Right ventricle myocardium inferior (tissue), 1 donor: ENCODE measurements at places on chromosomes 13 and 19.

GRCh38 chr19:31591258-31591657 is 242.0 kb upstream of the TSHZ3 start:
- DNase-seq: no peak

DNA sequence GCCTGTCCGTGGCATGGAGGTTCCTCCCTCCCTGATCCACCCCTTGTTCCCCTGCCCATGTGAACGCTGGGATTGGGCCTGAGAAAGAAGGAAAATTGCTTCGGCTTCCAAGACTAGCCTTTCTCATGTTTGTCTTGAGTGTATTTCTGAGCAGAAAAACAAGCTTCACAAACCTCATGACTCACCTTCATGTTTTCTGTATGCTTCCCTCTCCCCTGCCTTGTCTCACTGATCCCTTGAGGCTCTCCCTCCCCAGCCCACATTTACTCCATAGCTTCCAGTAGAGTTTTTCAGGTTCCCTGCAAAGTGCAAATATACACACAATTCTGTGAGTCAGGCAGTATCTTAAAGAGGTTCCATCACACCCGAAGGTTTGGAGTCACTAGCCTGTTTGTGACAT is 572.4 kb downstream of the UQCRFS1 start:
- no peak for DNase-seq

DNA sequence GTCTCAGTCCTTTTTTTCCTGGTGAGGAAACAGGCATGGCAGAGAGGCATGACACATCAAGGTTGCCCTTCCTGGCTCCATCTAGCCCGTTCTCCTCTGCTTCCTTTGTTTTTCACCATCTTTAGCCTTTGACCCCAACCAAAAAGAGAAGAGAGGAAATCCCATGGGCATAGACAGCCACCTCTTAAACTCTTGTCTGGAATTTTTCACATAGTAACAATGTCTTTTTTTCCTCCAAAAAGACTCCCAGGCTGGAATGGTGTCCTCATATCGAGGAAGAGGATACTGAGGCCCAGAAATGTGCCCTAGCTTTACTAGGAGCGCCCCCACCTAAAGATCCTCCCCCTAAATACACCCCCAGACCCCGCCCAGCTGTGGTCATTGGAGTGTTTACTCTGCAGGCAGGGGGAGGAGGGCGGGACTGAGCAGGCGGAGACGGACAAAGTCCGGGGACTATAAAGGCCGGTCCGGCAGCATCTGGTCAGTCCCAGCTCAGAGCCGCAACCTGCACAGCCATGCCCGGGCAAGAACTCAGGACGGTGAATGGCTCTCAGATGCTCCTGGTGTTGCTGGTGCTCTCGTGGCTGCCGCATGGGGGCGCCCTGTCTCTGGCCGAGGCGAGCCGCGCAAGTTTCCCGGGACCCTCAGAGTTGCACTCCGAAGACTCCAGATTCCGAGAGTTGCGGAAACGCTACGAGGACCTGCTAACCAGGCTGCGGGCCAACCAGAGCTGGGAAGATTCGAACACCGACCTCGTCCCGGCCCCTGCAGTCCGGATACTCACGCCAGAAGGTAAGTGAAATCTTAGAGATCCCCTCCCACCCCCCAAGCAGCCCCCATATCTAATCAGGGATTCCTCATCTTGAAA is at the start of gene GDF15:
Gene GDF15 (plus strand): TSS at position 484 of the 868 bp plus-strand sequence. CDS start 32 bp downstream, at position 516.
- peak; percentile 78 for DNase-seq

DNA sequence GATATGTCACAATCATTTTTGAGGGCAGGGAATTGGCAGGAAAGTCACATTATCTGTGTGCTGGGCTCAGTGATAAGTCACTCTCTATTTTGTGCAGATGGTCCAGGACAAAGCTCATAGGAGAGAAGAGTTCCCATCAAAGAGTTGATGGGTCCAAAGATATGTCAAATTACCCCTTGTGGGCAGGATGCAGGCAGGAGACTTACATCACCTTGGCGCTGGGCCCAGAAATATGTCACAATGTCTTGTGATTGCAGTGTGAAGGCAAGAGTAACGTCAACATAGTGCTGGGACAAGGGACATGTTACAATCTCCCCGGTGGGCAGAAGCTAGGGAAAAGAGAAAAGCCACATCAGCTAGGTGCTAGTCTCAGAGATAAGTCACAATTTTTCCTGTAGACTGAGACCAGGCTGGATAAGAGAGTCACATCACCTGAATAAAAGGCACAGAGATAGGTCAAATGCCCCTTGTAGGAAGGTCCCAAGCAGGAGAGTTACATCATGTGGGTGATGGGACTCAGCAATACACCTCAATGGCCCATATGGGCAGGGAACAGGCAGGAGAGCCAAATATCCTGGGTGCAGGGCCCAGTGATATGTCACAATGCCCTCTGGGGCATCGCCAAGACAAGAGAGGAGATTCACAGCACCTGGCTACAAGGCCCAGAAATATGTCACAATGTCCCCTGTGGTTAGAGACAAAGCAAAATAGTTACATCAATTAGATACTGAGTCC is 47.9 kb downstream of the ZNF99 start:
- no peak for DNase-seq

DNA sequence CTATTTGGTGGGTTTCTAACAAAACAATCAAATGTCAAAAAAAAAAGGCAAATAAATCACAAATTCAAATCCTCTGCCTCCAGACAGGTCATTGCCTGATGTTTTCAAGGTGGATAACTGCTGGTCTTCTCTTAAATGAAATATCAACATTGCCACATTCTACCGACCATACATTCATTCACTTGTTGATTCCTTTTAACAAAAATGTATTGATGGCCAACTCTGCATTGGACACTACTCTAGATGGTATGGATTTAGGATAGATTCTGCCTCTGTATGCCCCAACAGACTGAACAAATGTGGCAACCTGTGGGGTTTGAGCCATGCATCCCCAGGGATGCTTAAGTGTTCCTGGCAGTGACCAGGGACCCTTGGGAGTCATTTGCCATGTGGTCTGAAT is 87.6 kb upstream of the STK24 start:
- no peak for DNase-seq

- no peak for DNase-seq
Observed at GRCh38 chr13:45162821-45163220, 38.0 kb downstream of the KCTD4 start.

DNA sequence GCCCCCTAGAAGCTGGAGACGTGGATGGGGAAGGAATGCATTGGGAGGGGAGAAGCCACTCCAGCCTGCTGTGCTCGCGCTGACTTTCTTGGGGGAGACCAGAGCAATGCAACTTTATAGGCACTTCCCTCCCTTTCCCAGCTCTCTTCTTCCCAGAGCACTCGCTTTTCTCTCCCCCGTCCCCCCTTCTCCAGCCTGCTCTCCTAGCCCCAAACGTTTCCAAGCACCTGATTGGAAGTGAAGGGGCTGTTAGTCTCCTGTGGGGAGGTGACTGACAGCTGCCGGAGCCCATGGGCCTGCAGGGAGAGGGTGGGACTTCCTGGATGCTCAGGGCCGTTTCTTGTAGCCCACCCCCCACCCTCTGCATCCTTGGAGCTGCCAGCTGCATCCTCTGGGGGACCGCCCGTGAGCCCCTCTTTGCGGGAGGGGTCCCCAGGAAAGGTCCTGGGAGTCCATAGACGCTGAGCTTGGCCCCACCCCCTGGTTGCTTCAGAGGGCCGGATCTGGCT is 2.5 kb downstream of the HDGFL2 start:
- DNase-seq: no peak

DNA sequence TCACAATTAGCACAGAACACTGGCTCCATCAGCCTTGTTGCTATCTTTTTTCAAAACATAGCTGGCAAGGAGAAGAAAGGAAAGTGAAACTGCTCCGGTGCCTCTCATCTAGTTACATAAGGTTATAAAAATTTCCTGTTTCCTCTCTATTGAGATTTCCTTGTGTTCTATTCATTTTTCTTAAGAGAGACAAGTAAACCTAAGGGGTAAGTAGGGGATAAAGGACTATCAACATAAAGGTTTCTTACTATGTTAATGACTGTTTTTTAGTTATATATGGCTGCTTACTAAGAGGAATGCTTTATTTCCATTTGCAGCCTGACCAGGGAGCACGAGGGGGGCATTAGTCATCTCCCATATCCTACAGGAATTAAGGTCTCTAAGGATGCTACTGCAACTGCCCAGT is 73.2 kb upstream of the MLNR start:
- DNase-seq: no peak

- DNase-seq: no peak
Observed at GRCh38 chr19:2055931-2056836, 5.1 kb upstream of the MKNK2 start.

- no peak for DNase-seq
Observed at GRCh38 chr13:49098198-49098597, 121.9 kb upstream of the MLNR start.

GRCh38 chr19:53463263-53463662 is 4.3 kb upstream of the ZNF813 start:
- no peak for DNase-seq

GRCh38 chr13:98239162-98240076 is 62.4 kb upstream of the RNF113B start:
- DNase-seq: no peak

- no peak for DNase-seq
Observed at GRCh38 chr13:91136806-91137205, 210.7 kb upstream of the MIR17HG start.

GRCh38 chr13:29924482-29925350 is 74.3 kb upstream of the UBL3 start:
- DNase-seq: no peak

- DNase-seq: no peak
Observed at GRCh38 chr13:100139817-100140216, 50.9 kb downstream of the PCCA start.

DNA sequence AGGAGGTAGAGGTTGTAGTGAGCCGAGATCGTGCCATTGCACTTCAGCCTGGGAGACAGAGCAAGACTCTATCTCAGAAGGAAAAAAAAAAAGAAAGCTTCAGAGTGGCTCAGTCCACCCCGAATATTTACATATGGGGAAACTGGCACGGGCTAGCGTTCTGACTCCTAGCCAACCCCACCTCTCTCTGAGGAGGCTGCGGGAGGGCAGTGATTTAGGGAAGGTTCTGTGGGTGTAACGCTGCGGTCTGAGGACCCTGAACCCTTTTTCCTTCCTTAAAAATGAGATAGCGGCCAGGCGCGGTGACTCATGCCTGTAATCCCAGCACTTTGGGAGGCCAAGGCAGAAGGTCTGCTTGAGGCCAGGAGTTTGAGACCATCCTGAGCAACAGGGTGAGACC is 5.0 kb downstream of the LRRC25 start:
- peak; percentile 86 for DNase-seq

DNA sequence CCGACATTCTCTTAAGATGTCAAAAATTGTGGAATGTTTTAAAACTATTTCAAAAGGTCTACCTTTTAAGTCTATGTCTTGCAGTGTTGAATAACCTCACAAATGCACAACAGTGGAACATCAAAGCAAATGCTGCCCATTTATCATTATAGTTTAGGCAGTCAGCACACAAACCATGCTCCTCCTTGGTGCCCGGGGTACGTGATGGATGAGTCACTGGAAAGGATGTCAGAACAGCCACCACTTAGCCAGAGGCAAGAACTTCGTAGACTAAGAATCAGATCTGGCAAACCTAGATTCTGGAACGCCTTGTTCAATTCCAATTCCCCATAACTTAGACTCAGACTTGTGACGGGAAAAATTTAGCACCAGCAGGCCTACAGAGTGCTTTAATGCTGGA is 343.6 kb downstream of the FGF9 start:
- DNase-seq: no peak

DNA sequence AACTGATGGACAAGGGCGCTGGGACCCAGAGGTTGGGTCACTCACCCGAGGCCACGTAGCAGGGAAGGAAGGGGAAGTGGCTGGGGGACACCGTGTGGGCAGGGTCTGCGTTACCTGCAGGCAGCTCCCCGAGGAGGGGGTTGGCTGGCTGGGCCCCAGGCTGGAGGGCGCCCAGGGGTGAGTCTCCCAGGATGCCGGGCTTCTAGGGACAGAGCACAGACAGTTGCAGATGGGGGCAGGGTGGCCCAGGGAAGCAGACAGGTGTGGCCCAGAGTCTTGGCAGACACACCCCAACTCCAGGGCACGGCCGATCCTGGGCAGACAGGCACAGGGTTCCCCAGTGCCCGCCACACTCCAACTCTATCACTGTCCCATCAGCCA is 5.6 kb upstream of the FDX2 start:
- DNase-seq: peak; percentile 52

DNA sequence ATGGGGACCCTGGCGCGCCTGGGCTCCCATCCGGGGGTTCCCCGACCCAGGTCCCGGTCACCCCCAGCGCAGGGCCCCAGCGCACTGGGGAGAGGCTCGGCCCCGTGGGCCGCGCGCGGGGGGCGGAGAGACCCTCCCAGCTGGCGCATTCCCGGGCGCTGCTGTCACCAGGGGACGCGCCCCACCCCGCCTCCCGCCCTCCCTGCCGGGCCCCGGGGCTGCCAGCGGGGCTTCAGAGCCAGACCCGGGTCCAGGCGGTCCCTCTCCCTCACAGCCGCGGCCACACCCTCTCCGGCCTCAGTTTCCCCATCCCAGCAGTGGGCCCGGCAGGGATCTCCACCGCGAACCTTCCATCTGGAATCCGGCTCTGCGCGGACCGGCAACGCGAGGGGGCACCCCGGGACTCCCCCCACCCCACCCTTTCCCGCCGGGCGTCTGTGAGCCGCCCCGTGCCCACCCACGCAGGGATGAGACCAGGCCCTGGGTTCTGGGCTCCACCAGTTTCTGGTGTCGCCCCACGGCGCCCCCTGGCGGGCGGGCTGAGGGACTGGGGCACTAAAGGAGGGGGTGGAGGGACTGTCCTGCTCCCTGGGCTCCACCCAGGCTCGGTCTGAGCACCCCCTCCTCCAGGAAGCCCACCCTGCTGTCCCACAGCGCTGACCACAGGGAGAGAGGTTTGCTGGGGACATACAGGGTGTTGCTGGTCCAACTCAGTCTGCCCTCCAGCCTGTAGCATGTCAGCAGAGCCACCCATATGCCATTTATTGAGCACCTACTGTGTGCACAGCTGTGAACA is 878 bp upstream of the ADAMTSL5 start:
- no peak for DNase-seq

GRCh38 chr19:54677217-54677616 is 14.4 kb downstream of the LILRB4 start:
- no peak for DNase-seq

- no peak for DNase-seq
Observed at GRCh38 chr19:6343462-6343861, 10.1 kb upstream of the ACER1 start.

- DNase-seq: no peak
Observed at GRCh38 chr19:23789246-23789645, 30.6 kb upstream of the ZNF681 start.

DNA sequence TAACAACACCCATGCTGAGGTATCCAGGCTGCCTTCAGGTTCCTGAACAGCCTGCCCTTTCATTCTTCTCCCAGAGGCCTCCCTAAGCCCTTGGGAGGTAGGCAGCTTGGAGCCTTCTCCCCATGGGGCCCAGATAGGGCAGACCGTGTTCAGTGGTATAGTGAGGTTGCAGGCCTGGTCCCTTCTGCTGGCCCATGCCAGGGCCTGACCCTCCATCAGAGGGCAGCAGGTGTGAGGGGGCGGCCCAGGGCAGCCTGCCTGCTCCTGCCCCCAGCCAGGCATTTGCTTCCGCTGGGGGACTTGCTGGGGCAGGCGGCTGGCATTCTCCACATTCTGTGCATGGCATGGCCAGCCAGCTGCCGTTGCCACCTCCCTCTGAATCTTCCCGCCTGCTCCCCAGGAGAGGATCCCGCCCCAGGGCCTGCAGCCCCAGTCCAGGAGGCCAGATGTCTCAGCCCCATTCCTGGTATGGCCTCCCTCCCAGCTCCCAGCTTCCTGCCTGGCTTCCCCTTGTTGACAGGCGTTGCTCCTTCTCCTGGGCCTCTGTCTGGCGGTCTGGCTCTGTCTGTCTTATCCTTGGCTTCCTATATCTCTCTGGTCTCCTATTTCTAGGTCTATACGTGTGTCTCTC is 8.9 kb downstream of the CIC start:
- peak; percentile 33 for DNase-seq

- no peak for DNase-seq
Observed at GRCh38 chr13:37652596-37652995, 54.0 kb upstream of the POSTN start.
